ENCODE measurements at places on chromosomes 7 and 10.
A peak's percentile ranks its signal among the peaks of the same experiment; 100 is the strongest.

GRCh38 chr10:27659786-27660185 is 85.8 kb downstream of the MKX start:
- no peak for DNase-seq

DNA sequence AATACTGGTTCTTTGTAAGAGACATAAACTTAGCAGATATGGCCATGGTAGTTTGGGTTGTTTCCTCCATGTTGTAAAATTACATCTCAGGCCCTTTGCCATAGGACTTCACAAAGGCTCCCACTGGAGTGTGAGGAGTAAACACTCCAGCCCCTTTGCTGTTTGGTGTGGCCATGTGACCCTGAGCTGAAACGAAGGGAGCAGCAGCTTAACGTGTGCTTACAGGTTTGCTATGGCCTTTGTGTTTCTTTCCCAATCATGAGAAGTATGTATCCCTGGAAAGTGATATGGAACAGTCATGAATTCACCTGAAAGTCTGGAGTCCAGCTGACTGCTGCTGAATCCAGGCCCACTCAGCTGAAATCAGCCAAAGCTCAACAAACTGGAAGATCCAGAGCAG is 23.8 kb upstream of the SFTPA1 start:
- DNase-seq, result no peak

DNA sequence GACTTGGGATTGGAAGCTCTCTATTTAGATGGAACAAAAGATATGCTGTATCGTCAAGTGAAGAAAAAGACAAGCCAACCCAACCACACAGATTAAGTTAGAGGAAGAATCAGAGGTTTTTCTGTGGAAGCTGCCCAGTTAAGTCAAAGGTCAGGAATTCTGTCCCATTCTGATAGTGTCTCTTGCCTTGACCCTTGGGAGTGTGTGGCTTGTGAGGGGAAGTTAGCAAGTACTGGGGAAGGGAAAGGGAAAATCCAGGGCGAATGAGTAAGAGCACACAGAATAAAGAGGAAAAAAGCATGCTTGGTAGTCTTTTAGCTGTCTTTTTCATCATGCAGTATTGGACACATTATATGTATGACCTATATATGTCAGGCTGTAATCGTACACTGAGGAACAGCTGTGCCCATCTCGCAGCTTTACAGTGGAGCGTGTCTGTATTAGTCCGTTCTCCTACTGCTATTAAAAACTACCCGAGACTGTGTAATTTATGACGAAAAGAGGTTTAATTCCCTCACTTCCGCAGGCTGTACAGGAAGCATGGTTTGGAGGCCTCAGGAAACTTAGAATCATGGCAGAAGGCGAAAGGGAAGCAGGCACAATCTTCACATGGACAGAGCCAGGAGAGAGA is 197.2 kb downstream of the GALNT17 start:
- DNase-seq, result no peak

GRCh38 chr7:80603940-80604339 is 34.5 kb upstream of the CD36 start:
- no peak for DNase-seq

- DNase-seq, result peak; percentile 50
Measured at GRCh38 chr7:36606976-36607720, 117.1 kb downstream of the AOAH start.

DNA sequence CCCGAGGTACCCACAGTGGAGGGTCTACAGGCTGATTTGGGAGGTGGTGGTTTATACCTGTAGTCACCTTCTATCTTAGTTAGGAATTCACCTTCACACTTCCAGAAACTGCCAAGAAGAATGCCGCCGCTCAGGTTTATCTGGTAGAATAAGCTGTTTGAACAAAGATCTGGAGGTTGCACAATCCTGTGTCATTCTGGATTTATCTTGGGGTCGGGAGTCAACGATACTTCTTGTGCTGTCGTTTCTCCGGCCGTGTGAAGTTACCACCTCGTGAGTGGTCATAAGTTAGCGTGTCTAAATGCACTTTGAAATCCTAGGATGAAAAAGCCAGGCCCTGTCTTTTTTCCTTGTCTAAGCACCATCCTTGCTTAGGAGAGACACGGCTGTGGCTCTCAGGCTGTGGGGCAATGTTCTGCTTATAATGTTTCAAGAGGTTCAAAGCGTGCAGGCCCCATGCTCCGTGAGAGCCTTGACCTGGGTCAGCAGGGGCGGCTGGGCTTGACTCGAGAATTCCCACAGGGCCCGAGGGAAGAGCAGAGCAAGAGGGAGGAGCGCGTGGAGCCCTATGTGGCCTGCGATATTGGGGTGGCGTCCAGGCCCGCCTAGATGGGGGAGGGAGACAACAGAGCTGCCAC is 35.5 kb downstream of the GRIFIN start:
- DNase-seq, result no peak

DNA sequence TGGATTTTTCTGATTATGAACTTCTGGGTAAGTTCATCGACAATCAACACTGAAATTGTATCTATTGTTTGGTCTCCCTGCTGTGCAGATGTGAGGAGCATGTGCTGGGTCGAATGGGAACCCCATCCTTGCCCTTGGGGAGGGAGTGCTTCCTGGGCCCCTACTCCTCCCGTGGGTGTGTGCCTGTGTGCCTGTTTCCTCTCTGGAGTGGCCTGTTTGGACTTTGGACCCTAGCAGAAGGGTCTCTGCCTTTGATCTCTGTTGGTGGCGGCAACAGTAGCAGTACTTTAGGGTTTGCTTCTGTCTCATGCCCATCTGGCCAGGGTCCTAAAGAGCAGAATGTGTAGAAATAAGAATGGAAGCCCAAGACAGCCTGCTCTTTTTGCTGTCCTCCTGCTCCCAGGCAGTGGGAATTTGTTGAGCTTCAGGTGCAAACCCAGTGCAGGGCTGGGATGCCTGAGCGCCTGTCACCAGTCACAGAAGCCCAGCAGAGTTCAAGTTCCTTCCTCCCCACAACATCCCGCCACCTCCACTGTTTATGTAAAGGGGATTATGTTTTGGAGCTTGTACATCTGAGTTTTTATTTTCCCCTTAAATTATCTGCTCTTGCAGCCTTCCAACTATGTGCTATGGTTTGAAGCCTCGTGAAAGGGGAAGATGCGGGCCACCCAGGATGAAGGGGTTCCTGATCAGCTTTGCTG is 1.5 kb upstream of the TACR2 start:
- DNase-seq, result no peak

DNA sequence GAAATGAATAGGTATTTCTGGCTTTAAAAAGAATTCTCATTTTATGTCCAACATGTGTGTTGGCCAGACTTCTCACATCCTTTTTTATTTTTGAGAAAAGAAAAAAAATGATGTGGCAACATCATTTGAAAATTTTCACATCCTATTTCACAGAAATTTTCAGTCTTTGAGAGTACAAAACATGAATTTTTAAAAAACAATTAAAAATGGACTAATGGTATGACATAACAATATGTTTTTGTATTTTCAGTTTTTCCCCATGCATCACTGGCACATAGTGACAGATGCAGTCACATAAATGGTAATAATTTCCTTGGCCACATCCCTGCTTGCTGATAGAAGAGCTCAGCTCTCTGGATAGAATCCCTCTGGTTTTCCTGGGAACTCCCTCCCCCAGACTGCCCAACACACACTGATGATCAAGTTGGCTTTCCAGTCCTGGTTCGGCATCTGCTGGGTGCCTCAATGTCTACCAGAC is 188.5 kb upstream of the AGR3 start:
- no peak for DNase-seq

- no peak for DNase-seq
Measured at GRCh38 chr7:12386313-12386740, 17.3 kb downstream of the VWDE start.

DNA sequence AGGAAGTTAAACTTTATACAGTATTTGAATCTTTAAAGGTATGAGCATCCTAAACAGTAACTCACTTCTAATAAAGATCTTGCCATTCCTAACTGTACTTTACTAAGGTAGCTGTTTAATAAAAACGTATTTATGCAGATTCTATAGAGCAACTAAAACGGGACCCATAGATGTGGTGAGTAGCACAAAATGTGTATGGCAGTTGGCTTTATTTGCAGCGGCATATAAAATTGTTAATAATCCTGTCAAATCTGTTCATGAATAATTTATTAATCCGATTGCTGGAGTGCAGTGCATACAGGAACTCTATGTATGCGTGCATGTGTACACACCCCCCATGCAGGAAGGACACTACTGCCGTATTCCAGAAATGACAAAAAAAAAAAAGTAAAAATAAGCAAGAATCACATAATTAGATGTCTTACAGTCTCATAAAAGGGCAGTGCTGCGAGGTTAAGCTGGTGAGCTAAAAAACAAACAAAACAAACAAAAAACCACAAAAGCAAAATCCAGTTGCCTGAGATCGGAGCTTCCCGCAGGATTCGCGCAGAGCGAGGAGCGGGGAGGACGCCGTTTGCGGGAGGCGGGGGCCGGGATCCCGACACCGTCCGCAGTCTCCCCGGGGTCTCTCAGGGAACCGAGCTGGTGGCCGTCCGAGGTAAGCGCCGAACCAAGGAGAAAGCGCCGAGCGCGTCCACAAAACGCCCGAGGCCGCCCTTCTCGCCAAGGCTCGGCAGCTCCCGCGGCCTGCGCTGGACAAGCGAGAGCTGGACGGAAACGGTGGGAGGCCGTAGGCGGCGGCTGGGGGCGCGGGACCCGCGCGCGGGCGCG is 518 bp upstream of the COMMD3 start:
- DNase-seq, result no peak

- DNase-seq, result no peak
Measured at GRCh38 chr7:81789406-81790119, 19.7 kb upstream of the HGF start.

DNA sequence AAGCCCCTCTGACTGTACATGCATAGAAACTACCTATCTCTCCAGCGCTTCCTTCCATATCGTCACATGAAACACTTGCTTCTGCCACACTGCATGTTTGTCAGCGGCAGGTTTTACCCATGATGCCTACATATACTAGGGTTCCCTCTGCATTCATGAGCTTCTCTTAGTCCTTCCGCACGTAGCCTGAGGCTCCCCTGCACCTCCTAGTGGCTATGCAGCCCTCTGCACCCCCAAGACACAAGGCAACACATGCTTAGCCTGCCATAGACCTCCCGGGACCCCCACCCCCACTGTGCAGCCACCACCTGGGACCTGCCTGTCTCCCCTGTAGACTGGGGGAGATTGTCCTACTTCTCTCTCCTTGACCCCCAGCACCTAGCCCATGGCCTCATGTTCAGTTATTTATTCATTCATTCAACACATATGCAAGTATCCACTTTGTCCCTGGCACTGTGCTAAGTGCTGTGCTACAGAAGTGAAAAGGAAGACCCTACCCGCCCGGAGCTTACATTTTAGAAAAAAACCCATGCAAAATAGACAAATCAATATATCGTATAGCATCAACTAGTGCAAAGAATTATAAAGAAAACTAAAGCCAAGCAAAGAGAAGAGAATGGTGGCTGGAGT is 23.5 kb downstream of the TMEM273 start:
- DNase-seq, result peak; percentile 14

GRCh38 chr7:77797734-77798393 is 370 bp downstream of the TMEM60 start:
- DNase-seq, result no peak

DNA sequence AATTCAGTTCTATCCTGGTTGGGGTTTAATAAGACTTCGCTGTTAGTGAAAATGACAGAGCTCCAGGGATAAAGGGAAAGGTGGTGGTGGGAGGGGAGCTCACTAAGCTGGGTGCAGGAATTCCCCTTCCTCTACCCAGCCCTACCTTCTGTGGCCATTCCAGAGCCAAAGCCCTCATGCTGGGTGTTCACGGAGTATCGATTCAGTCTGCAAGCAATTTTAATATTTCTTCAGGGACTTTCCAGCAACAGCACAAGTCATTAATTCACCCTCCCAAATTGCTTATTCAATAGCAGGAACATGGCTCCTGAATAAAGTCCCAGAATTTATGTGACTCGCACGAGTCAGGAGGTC is 22.0 kb downstream of the PAX2 start:
- no peak for DNase-seq

GRCh38 chr10:21989453-21990154 is 13.9 kb downstream of the DNAJC1 start:
- DNase-seq, result peak; percentile 84

- DNase-seq, result no peak
Measured at GRCh38 chr7:71991586-71991985, 420.6 kb downstream of the CALN1 start.

GRCh38 chr7:20793248-20793647 is 6.6 kb upstream of the SP8 start:
- DNase-seq, result no peak

GRCh38 chr7:2431260-2431867 is 28.0 kb downstream of the CHST12 start:
- DNase-seq, result no peak

DNA sequence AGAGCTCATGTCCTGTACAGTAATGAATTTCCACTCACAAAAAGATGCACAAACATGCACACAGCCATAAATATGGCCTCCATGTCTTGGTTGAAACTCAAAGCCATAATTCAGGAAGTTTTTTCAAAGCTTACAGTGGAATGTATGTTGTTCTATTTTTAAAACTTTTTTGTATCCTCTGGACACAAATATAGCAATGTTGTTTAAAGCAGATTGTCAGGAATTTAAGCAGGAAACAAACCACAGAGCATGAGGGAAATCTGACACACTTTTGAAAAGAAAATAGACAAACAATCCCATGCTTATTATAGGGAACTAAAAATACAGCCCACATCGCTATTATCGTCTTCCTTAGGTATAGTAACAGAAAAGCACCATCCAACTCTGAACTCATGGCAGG is 21.5 kb downstream of the LRRN3 start:
- DNase-seq, result no peak

DNA sequence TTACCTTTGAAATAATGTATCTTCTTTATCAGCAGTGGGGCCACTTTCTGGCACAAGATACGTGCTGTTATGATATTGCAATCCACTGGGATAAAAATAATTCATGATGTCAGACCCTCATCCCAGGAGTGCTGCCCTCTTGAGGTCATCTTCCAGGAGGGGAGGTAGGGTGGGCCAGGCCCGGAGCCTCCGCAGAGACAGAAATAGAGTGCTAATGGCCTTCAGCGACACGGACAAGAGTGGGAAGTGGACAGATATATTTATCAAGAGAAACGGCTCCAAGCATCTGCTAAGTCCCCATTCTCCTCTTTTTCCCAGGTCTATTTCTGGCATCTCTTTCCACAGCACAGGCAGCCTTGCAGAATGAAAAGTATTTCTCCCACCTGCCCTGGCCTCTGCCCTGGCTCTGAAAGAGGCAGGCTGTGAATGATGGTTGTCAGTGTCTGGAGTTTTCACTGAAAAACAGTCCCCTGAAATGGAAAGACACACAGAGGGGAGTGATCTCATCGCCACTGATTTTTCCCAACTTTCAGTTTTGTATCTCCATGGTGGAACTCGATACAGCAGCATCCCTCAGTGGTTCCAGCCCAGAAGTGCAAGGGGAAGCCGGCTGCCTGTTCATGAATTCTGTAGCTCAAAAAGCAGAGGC is 251.7 kb upstream of the MYO3A start:
- DNase-seq, result peak; percentile 93

- DNase-seq, result no peak
Measured at GRCh38 chr10:24589265-24589664, 134.4 kb downstream of the ARHGAP21 start.

- no peak for DNase-seq
Measured at GRCh38 chr7:148356303-148356702, 234.3 kb upstream of the C7orf33 start.

Data from G401 (cell line).